Tibial nerve (tissue), 4 donors: ENCODE measurements at places on chromosomes 2 and 18. TPM values are rescaled to one million over a fixed set of nuclear protein-coding genes. Genes with fewer than 3 reads are reported as not detected.
A peak's percentile ranks its signal among the peaks of the same experiment; 100 is the strongest.

GRCh38 chr2:42698940-42699339 is 65.0 kb downstream of the OXER1 start:
- H3K4me1 ChIP-seq = no peaks in the 10 kb centered on the region
- H3K27me3 ChIP-seq = no peaks in the 10 kb centered on the region
- no peaks in the 10 kb centered on the region for H3K36me3 ChIP-seq
- DNase-seq = no peak
- H3K27ac ChIP-seq = no peak overlapping the region

The CCDC121 gene
- 4.1 TPM for total RNA-seq

- DNase-seq = no peak
- H3K36me3 ChIP-seq = no peaks in the 10 kb centered on the region
- no peaks in the 10 kb centered on the region for H3K4me1 ChIP-seq
- H3K4me3 ChIP-seq = no peak overlapping the region
These were observed 383.9 kb upstream of the HS6ST1 start for GRCh38 chr2:128702616-128703015.

DNA sequence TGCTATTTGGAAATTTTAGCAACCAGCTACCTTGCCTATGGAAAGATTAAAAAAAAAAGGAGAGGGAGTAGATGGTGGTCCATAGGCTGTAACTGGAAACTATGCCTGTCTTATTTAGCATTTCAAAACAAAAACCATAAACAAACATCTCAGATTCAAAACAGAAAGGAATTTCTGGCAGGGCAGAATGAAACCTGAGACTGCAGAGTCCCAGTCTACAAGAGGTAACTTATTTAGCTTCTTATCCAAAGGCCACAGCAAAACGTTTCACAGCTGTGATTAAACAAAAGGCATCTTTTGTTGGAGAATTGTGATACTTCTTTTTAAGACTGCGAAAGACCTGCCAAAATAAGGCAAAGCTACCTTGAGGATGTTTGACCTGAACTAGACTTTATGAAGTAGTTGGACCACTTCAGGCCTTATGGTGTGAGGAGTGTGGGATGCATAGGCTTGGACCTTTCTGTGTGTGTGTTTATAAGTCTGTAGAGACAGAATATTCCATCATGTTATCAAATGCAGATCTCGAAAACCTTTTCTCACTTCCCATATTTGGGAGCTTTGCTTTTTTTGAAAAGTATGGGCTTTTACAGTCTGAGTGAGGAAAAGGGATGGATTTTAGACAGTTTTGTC is 11.0 kb downstream of the CRIM1 start:
- H3K27ac ChIP-seq = peak overlapping the region; percentile 4
- no peak for DNase-seq
- H3K4me1 ChIP-seq = peaks cover 44% of the 10 kb centered on the region
- no peaks in the 10 kb centered on the region for H3K36me3 ChIP-seq

DNA sequence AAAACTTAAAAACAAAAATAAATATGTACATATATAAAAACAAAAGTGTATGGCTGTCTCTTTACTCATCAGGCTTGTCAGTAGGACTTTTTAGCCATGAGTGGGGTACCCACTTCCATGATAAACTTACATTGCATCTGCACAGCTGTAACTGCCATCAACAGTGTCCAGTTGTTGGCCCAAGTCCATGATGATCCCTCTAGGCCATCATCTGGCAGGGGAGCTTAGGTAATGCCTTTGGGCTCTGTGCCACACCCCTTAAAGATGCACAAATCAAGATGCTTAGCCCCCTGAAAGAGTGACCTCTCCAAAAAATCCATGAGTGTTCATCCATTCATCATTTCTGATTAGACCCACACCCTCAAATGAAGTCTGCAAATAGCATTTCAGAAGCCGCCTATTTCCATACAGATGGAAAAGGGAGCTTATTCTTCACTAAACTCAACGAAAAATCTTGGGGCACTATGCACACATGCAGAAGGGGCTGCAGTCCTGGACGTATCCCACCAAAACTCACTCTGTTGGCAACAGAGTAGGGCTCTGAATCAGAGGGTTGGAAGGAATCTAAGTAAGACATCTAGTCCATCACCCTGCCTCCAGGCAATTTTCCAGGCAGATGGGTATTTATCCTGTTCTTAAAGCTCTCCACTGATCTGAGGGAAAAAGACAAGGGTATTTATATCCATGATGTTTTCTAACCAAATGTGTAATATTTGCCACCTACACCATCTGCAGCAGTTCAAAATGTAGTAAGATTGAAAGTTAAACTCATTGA is 691.0 kb downstream of the ZEB2 start:
- no peak overlapping the region for H3K27ac ChIP-seq
- H3K36me3 ChIP-seq = no peaks in the 10 kb centered on the region
- H3K4me1 ChIP-seq = no peaks in the 10 kb centered on the region
- no peak overlapping the region for H3K4me3 ChIP-seq

DNA sequence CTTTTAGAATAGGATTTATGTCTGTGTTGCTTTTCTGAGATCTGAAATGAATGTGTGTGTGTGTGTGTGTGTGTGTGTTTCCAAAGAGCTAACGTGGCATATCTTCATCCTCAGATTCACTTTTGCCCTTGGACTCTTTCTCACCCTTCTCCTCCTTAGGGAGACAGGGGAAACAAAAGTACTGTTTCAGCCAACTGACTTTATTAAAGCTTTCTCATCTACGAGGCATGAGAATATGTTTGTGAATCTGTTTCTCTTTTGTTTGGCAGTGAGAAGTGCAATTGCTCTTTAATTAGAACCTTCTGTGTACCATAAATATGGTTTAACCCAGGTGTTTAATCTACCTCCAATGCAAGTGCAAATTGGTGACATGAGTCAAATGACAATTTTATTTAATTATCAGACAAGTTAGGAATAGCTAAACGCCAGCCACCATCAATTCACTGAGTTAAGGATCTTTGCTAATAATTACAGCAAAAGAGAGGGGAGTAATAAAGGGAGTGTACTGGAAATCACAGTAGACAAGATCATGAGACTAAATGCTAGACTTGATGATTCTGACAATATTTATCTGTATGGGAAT is 186.4 kb upstream of the COL3A1 start:
- no peak for DNase-seq
- H3K4me3 ChIP-seq = no peak overlapping the region
- H3K27me3 ChIP-seq = no peaks in the 10 kb centered on the region

DNA sequence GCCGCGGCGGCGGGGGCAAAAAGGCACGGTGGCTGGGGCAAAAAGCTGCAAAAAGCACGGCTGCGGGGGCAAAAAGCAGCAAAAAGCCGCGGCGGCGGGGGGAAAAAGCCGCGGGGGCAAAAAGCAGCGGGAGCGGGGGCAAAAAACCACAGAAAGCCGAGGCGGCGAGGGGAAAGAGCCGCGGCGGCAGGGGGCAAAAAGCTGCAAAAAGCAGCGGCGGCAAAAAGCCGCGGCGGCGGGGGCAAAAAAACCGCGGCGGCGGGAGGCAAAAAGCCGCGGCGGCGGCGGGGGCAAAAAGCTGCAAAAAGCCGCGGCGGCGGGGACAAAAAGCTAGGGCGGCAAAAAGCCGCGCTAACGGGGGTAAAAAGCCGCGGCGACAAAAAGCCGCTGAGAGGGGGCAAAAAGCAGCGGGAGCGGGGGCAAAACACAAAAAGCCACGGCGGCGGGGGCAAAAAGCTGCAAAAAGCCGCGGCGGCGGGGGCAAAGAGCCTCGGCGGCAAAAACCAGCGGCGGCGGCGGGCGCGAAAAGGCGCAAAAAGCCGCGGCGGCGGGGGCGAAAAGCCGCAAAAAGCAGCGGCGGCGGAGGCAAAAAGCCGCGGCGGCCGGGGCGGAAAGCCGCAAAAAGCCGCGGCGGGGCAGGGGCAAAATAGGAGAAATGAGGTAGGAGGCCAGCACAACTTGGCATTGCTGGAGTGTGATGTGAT is 123.4 kb downstream of the ANKRD30BL start:
- no peak for DNase-seq
- no peaks in the 10 kb centered on the region for H3K27me3 ChIP-seq
- peaks cover 6% of the 10 kb centered on the region for H3K4me1 ChIP-seq
- H3K4me3 ChIP-seq = peak overlapping the region; percentile 41

DNA sequence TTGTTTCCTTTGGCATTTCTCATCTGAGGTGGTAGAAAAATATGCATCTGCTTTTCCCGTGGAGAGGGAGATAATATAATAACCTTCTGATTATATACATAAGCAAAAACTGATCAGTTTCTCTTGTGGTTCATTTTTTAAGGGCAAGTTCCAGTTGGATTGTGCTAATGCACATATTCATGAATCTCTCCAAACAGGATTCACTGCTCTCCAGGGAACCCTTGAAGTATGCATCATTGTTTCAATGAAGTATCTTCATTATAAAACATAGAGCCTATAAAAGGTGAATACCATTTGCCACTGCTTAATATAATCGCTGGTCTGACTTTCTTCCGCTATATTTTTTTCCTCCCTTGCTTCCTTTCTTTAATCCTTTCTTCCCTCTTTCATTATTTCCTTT is 384.7 kb downstream of the FIGN start:
- no peak overlapping the region for H3K4me3 ChIP-seq
- no peaks in the 10 kb centered on the region for H3K27me3 ChIP-seq
- peaks cover 37% of the 10 kb centered on the region for H3K4me1 ChIP-seq
- DNase-seq = no peak
- H3K27ac ChIP-seq = peak overlapping the region; percentile 3
- no peaks in the 10 kb centered on the region for H3K36me3 ChIP-seq

The CD207 gene
- total RNA-seq = not detected

DNA sequence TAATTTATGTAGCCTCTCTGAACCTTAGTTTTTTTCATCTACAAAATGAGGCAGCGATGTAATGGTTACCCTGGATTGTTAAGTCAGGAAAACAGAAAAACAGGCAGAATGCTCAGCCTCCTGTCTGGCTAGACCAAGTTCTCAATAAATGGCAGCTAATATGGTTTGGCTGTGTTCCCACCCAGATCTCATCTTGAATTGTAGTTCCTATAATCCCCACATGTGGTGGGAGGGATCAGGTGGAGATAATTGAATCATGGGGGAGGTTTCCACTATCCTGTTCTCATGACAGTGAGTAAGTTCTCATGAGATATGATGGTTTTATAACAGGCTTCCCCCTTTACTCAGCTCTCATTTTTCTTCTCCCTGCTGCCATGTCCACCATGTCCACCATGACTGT is 220.0 kb downstream of the CMPK2 start:
- H3K27me3 ChIP-seq = no peaks in the 10 kb centered on the region
- no peaks in the 10 kb centered on the region for H3K4me1 ChIP-seq
- H3K27ac ChIP-seq = no peak overlapping the region

The GAREM1 gene
- 33.0 TPM for total RNA-seq
